Activated CD8-positive, alpha-beta T cell treated with anti-CD3 and anti-CD28 coated beads for 36 hours (primary cell): ENCODE measurements at places on chromosomes 11 and 22. TPM values are rescaled to one million over a fixed set of nuclear protein-coding genes. Genes with fewer than 3 reads are reported as not detected.

Gene UPK3A
- total RNA-seq: not detected

Gene OR10D3
- total RNA-seq: not detected

- H3K27me3 ChIP-seq: peaks cover 11% of the 10 kb centered on the region
- no peaks in the 10 kb centered on the region for H3K4me1 ChIP-seq
- no peak for DNase-seq
- H3K27ac ChIP-seq: no peak overlapping the region
Measured at GRCh38 chr11:120057595-120058581, 80.0 kb downstream of the TRIM29 start.

DNA sequence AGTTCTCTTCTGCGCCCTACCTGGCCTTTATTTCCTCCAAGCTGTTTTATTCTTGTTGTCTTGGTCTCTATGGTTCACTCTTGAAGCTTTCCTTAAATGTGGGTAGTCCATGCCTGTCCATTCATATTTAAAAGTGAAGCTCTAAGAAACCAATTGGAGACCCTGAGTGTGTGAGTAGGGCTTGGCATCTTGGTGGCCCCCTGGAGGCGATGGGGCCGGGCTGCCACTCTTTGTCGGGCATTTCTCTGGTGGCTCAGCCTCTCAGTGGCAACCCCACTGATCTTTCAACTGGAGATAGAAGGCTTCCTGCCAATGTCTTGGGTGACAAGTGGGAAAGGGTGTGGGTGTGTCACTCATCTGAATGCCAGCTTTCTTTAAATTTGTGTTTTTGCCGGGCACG lies 9.1 kb downstream of the TRPT1 start:
- DNase-seq: no peak
- peaks cover 37% of the 10 kb centered on the region for H3K36me3 ChIP-seq
- H3K27ac ChIP-seq: no peak overlapping the region
- no peak overlapping the region for H3K4me3 ChIP-seq
- peaks cover 24% of the 10 kb centered on the region for H3K4me1 ChIP-seq

DNA sequence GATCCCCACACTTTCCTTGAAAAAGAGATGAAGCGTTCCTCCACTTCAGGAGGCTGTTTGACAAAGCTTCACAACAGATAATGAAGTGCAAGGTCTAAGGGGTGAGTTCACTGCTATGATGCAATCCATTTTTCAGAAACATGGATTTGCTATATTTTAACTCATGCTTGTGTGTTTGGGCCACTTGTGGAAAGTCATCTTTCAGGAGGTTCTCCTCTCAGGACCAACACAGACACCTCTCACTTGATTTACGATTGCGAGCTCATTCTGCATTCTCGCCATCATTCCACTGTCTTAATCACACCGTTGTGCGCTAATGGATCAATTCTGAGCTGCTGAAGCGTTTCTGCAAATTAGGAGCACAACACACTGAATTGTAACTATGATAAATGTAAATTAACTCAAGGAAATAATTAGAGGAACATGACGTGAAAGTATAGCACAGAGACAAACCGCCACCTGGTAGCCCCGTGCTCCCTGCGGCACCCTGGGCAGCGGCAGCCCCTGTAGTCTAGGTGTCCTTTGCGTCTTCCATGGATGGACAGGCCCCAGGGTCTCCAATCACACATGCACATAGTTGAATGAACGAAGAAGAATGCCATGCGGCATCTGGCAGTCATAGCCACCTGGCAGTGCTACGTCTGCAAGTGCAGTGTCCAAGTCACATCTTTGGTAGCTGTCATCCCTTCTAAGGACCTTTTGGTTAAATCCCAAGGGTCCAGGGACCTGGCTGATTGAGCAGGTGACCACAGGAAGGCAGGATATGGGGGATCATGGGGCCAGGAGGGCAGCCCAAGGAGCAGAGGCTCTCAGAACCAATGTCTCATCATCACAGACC lies 28.1 kb upstream of the RTL6 start:
- H3K4me3 ChIP-seq: no peak overlapping the region
- no peaks in the 10 kb centered on the region for H3K36me3 ChIP-seq
- H3K4me1 ChIP-seq: no peaks in the 10 kb centered on the region
- no peak overlapping the region for H3K27ac ChIP-seq
- DNase-seq: no peak
- peaks cover 12% of the 10 kb centered on the region for H3K27me3 ChIP-seq

Gene TST
- total RNA-seq: 1.8 TPM

Gene OR5P2
- not detected for total RNA-seq

Gene MUC15
- not detected for total RNA-seq

- no peak overlapping the region for H3K4me3 ChIP-seq
- no peaks in the 10 kb centered on the region for H3K4me1 ChIP-seq
- H3K36me3 ChIP-seq: no peaks in the 10 kb centered on the region
- no peaks in the 10 kb centered on the region for H3K27me3 ChIP-seq
- no peak for DNase-seq
Measured at GRCh38 chr22:31099386-31099785, 8.0 kb downstream of the SELENOM start.

Gene MISFA
- 1.1 TPM for total RNA-seq

GRCh38 chr11:31861011-31861410 lies 49.9 kb upstream of the PAX6 start:
- no peak overlapping the region for H3K4me3 ChIP-seq
- no peak for DNase-seq
- no peaks in the 10 kb centered on the region for H3K4me1 ChIP-seq
- no peaks in the 10 kb centered on the region for H3K36me3 ChIP-seq

- H3K4me3 ChIP-seq: no peak overlapping the region
- no peak for DNase-seq
- peaks cover 2% of the 10 kb centered on the region for H3K27me3 ChIP-seq
- H3K4me1 ChIP-seq: peaks cover 26% of the 10 kb centered on the region
Measured at GRCh38 chr11:128269466-128269865, 317.9 kb downstream of the ETS1 start.

DNA sequence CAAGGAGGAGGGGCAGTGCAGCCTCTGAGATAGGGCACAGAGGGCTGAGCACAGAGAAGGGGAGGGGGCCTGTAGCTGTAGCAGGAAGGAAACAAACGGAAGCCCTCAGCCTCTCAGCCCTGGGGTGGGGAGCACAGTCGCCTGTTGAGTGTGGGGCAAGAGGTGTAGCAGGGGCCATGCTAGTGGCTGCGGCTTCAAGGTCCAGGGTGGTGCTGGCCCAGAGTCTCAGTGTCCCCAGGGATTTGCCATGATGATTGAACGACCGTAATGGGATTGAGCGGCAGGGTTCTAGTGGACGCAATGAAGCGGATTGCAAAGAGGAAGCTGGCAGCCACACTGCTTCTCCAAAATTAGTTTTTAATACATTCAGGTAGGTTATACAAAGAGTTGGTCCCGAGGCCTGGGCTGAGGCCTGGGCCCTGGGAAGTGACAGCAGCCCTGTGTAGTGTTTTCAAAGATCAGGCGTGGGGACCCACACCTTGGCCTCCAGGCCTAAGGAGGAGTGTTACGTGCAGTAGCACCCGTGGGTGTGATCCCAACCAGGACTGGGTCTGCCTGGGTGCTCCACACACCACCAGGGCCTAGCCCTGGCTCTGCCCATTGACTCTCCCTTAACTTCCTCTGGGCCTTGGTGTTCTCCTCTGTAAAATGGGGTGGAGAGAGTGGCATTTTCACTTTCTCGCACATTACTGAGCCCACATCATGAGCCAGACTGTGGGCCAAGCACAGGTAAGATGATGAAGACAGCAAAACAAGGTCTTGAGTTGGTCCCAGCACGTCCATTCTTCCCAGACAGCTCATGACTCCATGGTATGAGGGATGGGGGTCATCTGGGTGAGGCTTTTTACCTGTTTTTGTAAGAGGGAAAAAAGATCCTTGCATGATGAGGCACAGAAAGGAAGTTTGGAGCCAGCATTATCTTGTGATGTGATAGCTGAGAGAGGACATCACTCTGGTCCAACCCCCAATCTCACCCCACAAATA lies 13.1 kb downstream of the LRRC32 start:
- H3K27me3 ChIP-seq: peaks cover 2% of the 10 kb centered on the region
- no peaks in the 10 kb centered on the region for H3K4me1 ChIP-seq
- H3K36me3 ChIP-seq: no peaks in the 10 kb centered on the region
- DNase-seq: no peak
- H3K27ac ChIP-seq: no peak overlapping the region
- no peak overlapping the region for H3K4me3 ChIP-seq

DNA sequence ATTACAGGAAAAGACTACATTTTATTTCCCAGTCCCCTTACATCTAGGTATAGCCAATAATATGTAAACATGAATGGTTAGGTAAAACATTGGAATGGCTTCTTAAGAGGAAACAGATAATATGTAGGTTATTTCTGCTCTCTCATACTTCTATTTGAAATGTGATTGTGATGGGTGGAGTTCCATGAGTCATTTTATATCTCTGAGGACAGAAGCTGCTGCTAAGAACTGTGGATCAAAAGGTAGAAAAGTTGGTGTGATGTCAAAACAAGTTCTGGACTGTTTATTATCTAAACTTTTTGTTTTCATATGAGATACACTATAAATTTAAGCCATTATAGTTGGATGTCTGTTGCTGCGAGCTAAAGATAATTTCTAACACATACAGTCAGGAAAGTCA lies 799.4 kb upstream of the TENM4 start:
- no peaks in the 10 kb centered on the region for H3K36me3 ChIP-seq
- no peak overlapping the region for H3K27ac ChIP-seq
- no peak overlapping the region for H3K4me3 ChIP-seq
- no peaks in the 10 kb centered on the region for H3K4me1 ChIP-seq
- no peak for DNase-seq

DNA sequence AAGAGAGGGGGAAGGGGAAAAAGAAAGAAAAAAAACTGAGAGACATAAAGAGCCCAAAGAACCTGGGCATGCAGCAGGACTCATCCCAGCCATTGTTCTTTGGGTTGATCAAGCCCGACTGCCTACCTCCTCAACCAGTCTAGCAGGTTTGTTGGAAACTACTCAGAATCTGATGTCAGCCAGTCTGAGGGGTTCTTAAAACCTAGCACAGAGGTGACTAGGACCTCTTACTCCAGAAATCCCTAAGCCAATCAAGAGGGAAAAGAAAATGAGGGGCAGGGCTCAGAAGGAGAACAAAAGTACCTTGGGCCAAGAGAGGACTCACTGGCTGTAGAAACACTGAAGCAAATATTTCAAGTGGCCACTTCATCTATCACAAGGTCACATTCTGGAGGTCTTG lies 228.0 kb downstream of the AASDHPPT start:
- no peak for DNase-seq
- H3K4me1 ChIP-seq: no peaks in the 10 kb centered on the region
- no peak overlapping the region for H3K27ac ChIP-seq
- no peaks in the 10 kb centered on the region for H3K27me3 ChIP-seq
- no peaks in the 10 kb centered on the region for H3K36me3 ChIP-seq

DNA sequence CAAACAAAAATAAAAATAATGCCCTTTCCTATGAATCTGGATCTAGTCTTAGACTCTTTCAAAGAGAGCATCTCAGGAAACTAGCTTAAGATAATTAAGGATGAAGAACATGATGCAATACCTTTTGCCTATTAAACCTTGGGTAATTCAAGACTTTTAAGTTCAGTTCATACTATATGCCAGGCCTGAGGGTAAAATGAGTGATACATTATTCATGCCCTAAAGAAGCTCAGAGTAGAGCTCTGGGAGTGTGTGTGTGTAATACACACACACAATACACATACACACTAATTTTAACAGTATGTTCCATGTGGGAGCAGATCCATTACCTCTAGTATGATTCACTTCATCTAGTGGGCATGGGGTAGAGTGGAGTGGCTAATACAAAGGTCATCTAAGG lies 651.4 kb upstream of the CHORDC1 start:
- no peaks in the 10 kb centered on the region for H3K27me3 ChIP-seq
- no peak overlapping the region for H3K4me3 ChIP-seq
- H3K4me1 ChIP-seq: no peaks in the 10 kb centered on the region
- H3K36me3 ChIP-seq: no peaks in the 10 kb centered on the region
- H3K27ac ChIP-seq: no peak overlapping the region

DNA sequence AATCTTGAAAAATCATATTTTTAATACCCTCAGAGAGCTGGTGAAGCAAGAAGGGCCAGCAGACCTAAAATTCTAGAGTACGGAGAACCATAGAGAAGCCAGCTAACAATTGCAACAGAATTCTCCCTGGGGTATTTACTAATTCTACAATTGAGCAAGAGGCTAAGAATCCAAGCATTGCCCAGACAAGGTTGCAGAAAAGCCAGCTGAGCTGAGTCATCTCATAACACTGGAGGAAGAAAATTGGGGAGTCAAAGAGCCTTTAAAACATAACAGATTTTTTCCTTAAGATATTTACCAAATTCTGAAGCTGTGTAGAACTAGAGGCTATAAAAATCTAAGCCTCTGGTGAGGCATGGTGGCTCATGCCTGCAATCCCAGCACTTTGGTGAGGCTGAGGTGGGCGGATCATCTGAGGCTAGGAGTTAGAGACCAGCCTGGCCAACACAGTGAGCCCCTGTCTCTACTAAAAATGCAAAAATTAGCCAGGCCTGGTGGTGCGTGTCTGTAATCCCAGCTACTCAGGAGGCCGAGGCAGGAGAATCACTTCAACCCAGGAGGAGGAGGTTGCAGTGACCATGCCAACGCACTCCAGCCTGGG lies 13.6 kb upstream of the TMEM216 start:
- peaks cover 16% of the 10 kb centered on the region for H3K36me3 ChIP-seq
- no peak overlapping the region for H3K27ac ChIP-seq
- no peaks in the 10 kb centered on the region for H3K27me3 ChIP-seq
- no peak for DNase-seq
- H3K4me1 ChIP-seq: no peaks in the 10 kb centered on the region
